ENCODE measurements at places on chromosomes 13 and 19.

DNA sequence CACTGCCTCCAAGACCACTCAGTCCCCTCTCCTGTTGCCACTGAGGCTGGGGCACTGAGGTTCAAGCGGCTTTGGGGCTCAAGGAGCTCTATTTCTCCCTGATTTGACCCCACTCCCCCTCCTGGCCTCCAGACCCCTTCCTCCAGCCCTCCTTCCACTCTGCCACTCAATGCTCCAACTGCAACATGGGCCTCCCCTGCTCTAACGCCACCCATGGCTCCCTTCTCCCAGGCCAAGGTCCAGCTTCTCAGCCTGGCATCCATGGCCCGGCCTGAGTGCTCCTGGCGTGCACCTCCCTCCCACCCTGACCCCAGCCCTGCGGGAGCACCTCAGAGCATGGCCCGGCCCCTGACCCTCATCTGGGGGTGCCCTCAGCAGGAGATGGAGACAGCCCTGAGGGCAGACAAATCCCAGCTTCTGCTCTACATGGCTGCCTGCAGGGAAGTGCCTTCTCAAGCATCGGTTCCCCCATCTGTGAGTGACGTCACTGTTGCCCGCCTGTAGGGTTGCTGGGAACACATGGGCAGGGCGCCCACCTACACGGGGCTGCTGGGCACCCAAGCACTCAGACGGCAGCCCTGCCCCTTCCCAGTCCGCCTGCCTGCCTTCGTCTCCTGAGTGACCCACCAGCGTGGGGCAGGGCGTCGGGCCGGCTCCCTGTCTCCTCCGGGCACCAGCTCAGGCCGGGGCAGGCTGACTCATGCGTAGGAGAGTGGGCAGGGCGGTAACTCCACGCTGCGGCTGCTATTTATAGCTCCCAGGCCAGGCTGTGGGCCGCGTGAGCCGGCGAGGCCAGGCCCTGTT, 1.6 kb upstream of the DIRAS1 start:
- peak; percentile 84 for DNase-seq

DNA sequence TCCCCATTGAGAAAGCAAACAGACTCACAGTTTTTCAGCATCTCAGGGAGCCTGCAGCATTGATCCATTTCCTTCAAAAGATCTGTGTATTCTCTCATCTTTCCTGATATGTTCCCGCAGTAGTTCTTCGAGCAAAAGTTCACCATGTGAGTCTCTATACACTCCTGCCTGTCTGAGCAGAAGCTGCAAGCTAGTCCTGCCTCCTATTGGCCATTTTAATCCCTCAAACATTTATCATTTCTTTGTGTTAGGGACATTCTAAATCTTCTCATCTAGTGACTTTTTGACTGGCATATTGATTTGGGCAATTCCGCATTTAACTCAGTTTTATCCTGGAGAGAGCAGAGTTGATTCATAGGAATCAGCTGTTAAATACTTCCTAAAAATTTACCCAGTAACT, 660.4 kb upstream of the KLF12 start:
- DNase-seq, result no peak

GRCh38 chr13:112688560-112689302, 1.1 kb upstream of the ATP11A start:
- DNase-seq, result no peak

GRCh38 chr13:77507931-77508776, 27.4 kb upstream of the SCEL start:
- no peak for DNase-seq

GRCh38 chr13:52104624-52105023, 24.2 kb downstream of the NEK5 start:
- no peak for DNase-seq

DNA sequence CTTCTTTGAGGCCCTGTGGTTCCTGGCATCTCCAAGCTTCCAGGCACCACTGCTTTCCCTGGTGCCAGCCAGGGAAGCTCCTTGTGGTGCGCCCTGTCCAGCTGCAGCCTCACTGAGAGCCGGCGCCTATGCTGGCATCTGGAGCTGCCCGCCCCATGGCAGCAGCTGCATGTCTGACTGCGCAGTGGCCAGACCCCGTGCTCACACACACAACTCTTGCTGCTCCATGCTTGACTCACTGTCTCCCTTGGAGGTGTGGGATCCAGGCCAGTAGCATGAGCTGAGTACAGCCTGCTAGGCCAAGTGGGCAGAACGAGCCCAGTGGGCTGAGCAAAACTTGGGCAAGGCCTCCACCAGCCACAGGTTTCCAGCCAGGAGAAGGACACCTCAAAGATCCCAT, 11.5 kb upstream of the SUPT20H start:
- DNase-seq, result no peak

DNA sequence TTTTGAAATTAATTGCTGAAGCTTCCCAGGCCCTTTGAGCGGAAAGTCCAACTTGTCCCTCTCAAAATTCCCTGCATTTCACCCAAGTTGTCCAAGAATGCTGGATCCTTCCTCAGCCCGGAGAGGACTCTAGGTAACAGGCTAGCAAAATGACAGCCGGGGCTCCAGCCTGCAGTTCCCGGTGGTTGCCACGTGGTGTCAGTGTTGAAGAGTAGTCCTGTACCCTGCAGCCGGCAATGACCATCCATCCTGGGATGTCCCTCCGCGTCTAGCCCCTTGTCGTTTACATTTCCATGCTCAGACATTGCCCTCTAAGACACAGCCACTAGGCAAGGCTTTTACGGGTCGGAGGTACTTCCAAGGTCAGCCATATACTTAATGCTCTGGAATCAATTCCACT, 31.4 kb upstream of the MTIF3 start:
- peak; percentile 69 for DNase-seq

DNA sequence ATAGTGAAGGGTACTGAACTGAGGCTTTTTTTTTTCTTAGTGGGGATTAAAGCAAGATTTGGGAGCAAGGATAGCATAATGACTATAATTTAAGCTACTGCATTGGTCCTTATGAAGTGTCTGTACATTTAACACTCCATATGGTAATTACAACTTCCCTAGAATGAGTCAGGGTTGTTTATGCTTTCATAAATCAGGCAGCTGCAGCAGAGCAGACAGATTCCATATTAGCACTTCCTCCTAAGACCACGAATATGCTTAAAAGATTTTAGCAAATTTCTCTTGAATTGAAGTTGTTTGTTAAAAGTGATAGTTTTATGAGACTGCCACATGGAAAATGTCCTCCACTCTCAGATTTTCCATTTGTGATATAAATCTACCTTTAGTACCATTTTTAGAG, 401.1 kb upstream of the SPRY2 start:
- no peak for DNase-seq

DNA sequence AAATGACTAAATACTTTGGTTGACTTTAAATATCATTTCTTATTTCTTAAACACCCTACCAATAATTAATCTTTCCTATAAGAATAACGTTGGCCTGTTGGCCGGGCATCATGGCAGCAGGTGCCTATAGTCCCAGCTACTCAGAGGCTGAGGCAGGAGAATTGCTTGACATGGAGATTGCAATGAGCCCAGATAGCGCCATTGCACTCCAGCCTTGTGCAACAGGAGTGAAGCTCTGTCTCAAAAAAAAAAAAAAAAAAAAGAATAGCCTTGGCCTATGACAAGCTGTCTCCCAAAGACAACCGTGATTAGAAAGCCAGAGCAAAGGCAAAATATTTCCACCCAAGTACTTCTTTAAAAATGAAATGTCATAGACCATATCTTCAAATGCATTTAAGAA, 24.5 kb upstream of the KCTD4 start:
- no peak for DNase-seq

- DNase-seq, result no peak
These were observed 20.0 kb downstream of the ACP7 start for GRCh38 chr19:39104186-39104596.

DNA sequence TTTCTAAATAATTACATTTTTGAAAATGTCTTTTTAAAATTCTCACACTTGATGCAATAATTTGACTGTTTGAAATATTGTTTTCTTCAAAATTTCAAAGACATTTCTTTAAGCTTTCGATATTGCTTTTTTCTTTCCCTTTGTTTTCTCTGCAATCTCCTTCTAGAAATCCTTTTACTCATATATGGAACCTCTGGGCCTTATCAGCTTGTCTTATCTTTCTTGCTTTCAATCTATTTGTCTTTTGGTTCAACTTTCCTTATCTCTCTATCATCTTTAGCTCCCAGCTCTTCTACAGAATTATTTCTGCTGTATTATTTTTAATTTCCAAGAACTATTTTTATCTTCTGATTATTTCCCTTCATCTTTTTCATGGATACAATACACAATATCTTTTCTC, 80.7 kb upstream of the DIAPH3 start:
- no peak for DNase-seq

- DNase-seq, result no peak
These were observed 70.5 kb downstream of the ZNF536 start for GRCh38 chr19:30442674-30443073.

GRCh38 chr19:10565028-10565566, 713 bp downstream of the KRI1 start:
- DNase-seq, result no peak

GRCh38 chr13:110648146-110648819, 32.9 kb downstream of the NAXD start:
- no peak for DNase-seq

DNA sequence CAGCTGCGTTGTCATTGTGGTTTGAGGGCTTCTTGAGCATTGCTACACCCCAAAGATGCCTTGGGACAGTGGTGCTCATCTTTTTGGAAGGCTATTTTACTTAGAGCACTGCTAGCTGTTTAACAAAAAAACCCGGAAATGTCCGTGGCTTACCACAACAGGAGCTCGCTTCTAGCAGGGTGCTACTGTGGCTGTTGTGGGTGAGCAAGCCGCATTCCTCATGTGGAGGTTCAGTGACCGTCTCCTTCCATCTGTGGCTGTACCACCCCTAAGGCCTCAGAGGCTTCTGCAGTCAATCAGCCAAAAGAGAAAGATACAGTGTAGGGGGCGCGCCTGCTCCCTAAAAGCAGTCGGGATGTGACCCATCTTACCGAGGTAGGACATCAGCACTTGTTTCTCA, 1004.2 kb downstream of the UQCRFS1 start:
- DNase-seq, result no peak

GRCh38 chr13:95207769-95208366, 93.4 kb downstream of the ABCC4 start:
- no peak for DNase-seq

DNA sequence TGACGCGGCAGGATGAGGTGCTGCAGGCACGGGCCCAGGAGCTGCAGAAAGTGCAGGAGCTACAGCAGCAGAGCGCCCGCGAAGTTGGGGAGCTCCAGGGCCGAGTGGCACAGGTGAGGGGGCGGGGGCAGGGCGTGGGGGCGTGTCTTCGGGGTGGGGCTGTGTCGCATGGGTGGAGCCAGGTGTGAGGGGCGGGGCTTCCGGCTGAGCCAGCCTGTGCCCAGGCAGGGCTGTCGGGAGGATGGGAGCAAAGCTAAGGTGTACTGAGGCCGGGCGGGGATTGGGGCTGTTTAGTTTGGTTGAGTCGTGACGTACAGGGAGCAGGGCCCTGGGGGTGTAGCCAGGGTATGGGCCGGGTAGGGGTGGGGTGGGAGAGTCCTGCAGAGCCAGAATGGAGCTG, 62.3 kb downstream of the KCNC3 start:
- no peak for DNase-seq

GRCh38 chr13:28735481-28736029, 16.8 kb upstream of the SLC46A3 start:
- DNase-seq, result no peak

- DNase-seq, result no peak
These were observed 1588.0 kb downstream of the SLITRK1 start for GRCh38 chr13:82294226-82294625.

DNA sequence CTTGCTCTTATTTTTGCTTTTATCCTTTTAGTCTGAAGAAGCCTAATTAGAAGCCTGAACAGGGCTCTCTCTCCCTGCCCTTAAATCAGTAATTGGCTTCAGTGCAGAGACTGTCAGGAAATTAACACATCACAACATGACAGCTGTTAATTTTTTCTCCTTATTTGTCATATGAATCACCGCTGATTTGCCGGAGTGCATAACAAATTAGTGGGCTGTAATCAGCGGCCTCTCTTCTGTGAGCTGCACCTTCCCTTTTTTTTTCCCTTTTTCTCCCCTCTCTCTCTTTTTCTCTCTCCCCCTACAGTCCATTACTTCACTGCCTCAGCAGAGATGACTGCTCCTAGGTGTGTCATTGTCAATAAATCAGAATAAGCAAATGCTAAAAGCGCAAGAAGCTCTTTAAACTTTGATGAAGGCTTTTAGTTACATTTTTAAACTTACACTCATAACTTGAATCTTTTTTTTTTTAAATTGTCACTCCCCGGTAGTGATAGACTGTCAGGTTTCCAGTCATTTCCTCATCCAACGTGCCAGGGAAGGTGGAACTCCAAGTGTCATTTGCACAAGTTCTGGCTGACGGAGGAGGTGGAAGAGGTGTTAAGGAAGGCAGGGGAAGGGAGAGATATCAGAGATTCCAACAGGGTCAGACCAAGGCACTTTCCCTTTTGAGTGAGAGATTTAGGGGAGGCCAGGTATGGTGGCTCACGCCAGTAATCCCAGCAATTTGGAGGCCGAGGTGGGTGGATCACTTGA, 197.1 kb upstream of the TSHZ3 start:
- no peak for DNase-seq

DNA sequence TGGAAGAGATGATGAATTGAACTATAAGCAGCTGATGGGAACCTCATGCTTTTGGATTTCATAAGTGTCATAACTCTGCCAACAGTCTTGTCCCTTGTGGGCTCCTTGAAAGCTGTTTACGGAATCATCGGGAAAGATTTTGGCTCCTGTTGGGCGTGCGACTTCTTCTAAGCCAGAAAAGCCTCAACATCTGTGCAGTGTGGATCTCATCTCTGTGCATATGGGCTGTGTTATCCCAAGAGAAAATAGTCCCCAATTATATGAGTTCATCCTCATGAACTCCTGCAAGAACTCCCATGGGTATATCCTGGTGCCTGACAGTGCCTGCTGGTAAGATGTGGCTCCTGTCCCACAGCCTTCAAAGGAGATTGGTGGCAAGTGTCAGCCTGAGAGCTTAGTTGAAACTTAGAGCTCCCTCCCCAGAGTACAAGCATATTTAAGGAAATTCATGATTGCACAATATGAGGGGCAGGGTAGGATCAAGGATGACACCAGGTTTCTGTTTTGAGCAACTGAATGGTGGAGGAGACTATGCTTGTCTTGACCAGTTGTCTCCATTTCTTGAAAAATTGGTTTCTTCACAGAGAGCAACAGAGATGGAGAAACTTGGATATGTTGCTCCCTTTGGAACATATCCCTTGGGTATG, 243.5 kb downstream of the ITGBL1 start:
- no peak for DNase-seq

GRCh38 chr13:60441761-60442160, 44.7 kb downstream of the TDRD3 start:
- no peak for DNase-seq

DNA sequence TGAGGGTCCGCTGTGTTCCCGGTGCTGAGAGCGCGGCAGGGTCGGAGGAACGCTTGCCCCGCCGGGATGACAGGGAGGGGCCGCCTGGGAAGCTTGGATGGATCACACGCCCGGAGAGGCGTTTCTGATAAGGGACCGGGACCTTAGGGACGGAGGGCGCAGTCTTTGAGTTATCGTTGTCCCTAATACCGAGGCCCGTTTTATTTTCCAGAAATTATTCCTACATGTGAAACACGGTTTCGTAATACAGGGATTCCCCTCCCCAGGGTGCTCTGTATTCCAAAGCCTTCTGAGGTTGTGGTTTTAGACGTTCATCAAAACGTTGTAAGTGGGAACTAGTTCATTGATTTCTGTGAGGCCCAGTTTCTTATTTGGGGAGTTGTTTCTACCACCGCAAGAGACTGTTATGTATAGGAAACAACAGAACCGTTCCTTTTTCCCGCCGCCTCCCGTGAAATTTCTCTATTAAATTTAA, 752 bp downstream of the PDCD5 start:
- peak; percentile 74 for DNase-seq
